ENCODE measurements at places on chromosomes 1 and 21. TPM values are rescaled to one million over a fixed set of nuclear protein-coding genes. Genes with fewer than 3 reads are reported as not detected.
A peak's percentile ranks its signal among the peaks of the same experiment; 100 is the strongest.

The SPRR3 gene
- total RNA-seq: not detected

The SPRR2A gene
- total RNA-seq: not detected

The PGLYRP4 gene
- not detected for total RNA-seq

The C1QA gene
- total RNA-seq: 1.1 TPM

The CBR3 gene
- 22.7 TPM for total RNA-seq

The PADI2 gene
- total RNA-seq: under 0.01 TPM

The DMBX1 gene
- total RNA-seq: not detected

The SYT11 gene
- 34.5 TPM for total RNA-seq

The OPRD1 gene
- not detected for total RNA-seq

The ACBD6 gene
- 55.1 TPM for total RNA-seq

- H3K36me3 ChIP-seq: no peaks in the 10 kb centered on the region
- no peak overlapping the region for H3K27ac ChIP-seq
- H3K27me3 ChIP-seq: no peaks in the 10 kb centered on the region
- no peak for DNase-seq
- H3K4me3 ChIP-seq: no peak overlapping the region
- no peaks in the 10 kb centered on the region for H3K4me1 ChIP-seq
Measured at GRCh38 chr1:217983051-217983375, 302.1 kb upstream of the RRP15 start.

DNA sequence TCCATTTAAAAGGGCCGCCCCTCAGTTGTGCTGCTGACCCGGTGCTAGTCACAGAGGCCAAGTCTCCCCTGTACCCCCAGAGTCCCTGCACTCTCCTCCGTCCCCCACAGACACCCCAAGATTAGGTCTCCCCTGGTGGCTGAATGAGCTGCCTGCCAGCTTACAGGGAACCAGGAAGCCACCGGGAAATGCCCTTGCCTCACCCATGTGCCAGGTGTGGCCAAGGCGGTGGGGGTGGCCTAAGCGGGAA, 32.7 kb downstream of the HSPG2 start:
- H3K4me1 ChIP-seq: peaks cover 76% of the 10 kb centered on the region
- DNase-seq: peak; percentile 63
- no peak overlapping the region for H3K4me3 ChIP-seq
- H3K27ac ChIP-seq: peak overlapping the region; percentile 96
- peaks cover 39% of the 10 kb centered on the region for H3K36me3 ChIP-seq

- no peaks in the 10 kb centered on the region for H3K36me3 ChIP-seq
- DNase-seq: peak; percentile 90
- H3K27ac ChIP-seq: peak overlapping the region; percentile 98
- H3K4me1 ChIP-seq: peaks cover 38% of the 10 kb centered on the region
- H3K4me3 ChIP-seq: no peak overlapping the region
- H3K27me3 ChIP-seq: no peaks in the 10 kb centered on the region
Measured at GRCh38 chr21:38839328-38840286, 33.9 kb downstream of the ETS2 start.

GRCh38 chr1:172704420-172705210, 45.7 kb downstream of the FASLG start:
- no peak overlapping the region for H3K27ac ChIP-seq
- no peak for DNase-seq
- H3K4me3 ChIP-seq: no peak overlapping the region
- H3K36me3 ChIP-seq: no peaks in the 10 kb centered on the region

- H3K27me3 ChIP-seq: no peaks in the 10 kb centered on the region
- no peaks in the 10 kb centered on the region for H3K4me1 ChIP-seq
- H3K4me3 ChIP-seq: no peak overlapping the region
- H3K36me3 ChIP-seq: no peaks in the 10 kb centered on the region
Measured at GRCh38 chr1:195495720-195496635, 1112.3 kb downstream of the KCNT2 start.

GRCh38 chr1:62318320-62318755, 896 bp downstream of the KANK4 start:
- DNase-seq: no peak
- peaks cover 2% of the 10 kb centered on the region for H3K4me1 ChIP-seq
- H3K27ac ChIP-seq: no peak overlapping the region
- H3K4me3 ChIP-seq: no peak overlapping the region

- H3K4me3 ChIP-seq: no peak overlapping the region
- no peaks in the 10 kb centered on the region for H3K36me3 ChIP-seq
- DNase-seq: no peak
- no peaks in the 10 kb centered on the region for H3K27me3 ChIP-seq
Measured at GRCh38 chr1:233025567-233025966, 75.2 kb downstream of the NTPCR start.

DNA sequence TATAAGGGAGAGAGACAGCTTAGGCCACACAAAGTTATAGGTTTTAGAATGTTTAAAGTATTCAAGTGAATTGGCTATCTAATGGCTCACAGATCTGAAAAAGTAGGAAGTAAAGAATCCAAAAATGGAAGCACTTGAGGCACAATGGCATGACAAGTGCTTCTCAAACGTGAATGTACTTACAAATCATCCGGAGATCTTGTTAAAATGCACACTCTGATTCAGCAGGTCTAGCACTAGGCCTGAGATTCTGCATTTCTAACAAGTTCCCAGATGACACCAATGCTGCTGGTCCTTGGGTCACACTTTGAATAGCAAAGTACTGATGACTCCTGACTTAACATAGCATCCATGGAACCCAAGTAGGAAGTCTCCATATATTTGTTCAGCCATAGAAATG, 20.9 kb upstream of the AGL start:
- no peaks in the 10 kb centered on the region for H3K27me3 ChIP-seq
- H3K27ac ChIP-seq: no peak overlapping the region
- no peaks in the 10 kb centered on the region for H3K4me1 ChIP-seq
- no peak overlapping the region for H3K4me3 ChIP-seq

DNA sequence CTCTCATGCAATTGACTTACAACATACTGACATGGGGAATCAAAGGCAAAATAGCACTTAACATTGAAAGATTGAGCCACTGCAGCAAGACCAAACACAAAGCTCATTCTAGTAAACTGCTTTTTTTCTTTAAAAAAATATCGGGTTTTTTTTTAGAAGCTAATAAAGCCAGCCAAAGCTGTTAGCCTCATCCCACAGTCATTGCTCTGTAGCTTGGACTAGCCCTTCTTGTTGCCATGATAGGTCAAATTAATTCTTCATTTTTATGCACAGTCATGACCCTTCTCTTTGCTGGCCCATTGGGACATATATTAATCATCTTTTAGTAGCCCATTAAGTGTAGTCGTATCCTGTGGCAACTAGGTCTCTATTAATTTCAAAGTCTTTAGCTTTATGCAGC, 231.3 kb downstream of the ADGRL2 start:
- no peak overlapping the region for H3K27ac ChIP-seq
- H3K27me3 ChIP-seq: no peaks in the 10 kb centered on the region
- no peak overlapping the region for H3K4me3 ChIP-seq
- H3K36me3 ChIP-seq: no peaks in the 10 kb centered on the region
- H3K4me1 ChIP-seq: no peaks in the 10 kb centered on the region
- DNase-seq: no peak

GRCh38 chr1:199685369-199685768, 342.1 kb upstream of the NR5A2 start:
- H3K27ac ChIP-seq: no peak overlapping the region
- no peak for DNase-seq
- H3K4me3 ChIP-seq: no peak overlapping the region
- H3K27me3 ChIP-seq: peaks cover 4% of the 10 kb centered on the region
- peaks cover 9% of the 10 kb centered on the region for H3K4me1 ChIP-seq

GRCh38 chr1:224698015-224698451, 81.9 kb downstream of the CNIH3 start:
- no peak for DNase-seq
- H3K4me3 ChIP-seq: no peak overlapping the region
- H3K36me3 ChIP-seq: no peaks in the 10 kb centered on the region
- H3K27ac ChIP-seq: no peak overlapping the region

DNA sequence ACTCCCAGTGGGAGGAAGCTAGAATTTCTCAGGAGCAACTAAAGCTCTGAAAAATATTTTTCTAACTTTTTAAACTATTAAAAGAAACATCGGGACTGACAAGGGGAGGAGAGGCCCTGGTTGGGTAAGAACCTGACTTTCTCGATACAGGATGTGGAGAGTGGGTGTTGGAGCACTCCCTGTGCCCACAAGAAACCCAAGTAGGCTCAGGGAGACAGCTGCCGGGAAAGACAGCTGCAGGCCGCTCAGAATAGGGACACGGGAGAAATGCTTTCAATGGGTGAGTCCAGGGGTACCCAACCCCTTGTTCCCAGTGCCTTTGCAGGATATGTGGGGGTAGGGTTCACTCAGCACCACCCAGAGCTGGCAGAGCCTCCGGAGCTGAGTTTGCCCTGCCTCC, 43.6 kb downstream of the PLEKHA6 start:
- no peak for DNase-seq
- H3K4me1 ChIP-seq: peaks cover 21% of the 10 kb centered on the region
- H3K27me3 ChIP-seq: peaks cover 22% of the 10 kb centered on the region
- H3K36me3 ChIP-seq: no peaks in the 10 kb centered on the region
- no peak overlapping the region for H3K27ac ChIP-seq
- H3K4me3 ChIP-seq: no peak overlapping the region

GRCh38 chr1:44941424-44942324, 44.7 kb downstream of the EIF2B3 start:
- peaks cover 4% of the 10 kb centered on the region for H3K36me3 ChIP-seq
- DNase-seq: no peak
- H3K4me3 ChIP-seq: no peak overlapping the region
- no peaks in the 10 kb centered on the region for H3K27me3 ChIP-seq
- no peak overlapping the region for H3K27ac ChIP-seq

GRCh38 chr1:162710345-162710744, 78.1 kb downstream of the DDR2 start:
- peaks cover 38% of the 10 kb centered on the region for H3K4me1 ChIP-seq
- H3K4me3 ChIP-seq: peak overlapping the region; percentile 32
- H3K27ac ChIP-seq: peak overlapping the region; percentile 74
- no peaks in the 10 kb centered on the region for H3K27me3 ChIP-seq
- H3K36me3 ChIP-seq: peaks cover 22% of the 10 kb centered on the region
- DNase-seq: peak; percentile 15

- H3K36me3 ChIP-seq: no peaks in the 10 kb centered on the region
- H3K4me1 ChIP-seq: no peaks in the 10 kb centered on the region
- DNase-seq: no peak
- H3K27me3 ChIP-seq: peaks cover 3% of the 10 kb centered on the region
Measured at GRCh38 chr1:147723691-147724323, 36.6 kb downstream of the GJA5 start.

DNA sequence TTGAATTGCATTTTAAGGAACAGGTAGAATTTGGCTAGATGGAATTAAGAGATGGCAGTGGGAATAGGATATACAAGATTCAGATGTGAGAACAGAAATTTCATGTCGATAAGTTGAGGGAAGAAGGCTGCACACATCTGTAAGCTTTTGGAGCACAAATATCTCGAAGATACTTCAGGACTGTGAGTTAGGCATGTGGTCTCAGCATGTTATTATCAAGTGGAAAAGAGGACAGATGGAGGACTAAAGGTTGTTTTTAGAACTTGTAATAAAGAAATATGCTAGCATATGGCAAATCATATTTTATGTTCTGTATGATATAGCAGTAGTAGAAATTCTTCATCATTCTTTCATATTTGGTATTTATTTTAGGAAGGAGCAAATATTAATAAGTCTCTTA, 61.5 kb downstream of the KIF1B start:
- no peaks in the 10 kb centered on the region for H3K27me3 ChIP-seq
- no peak overlapping the region for H3K4me3 ChIP-seq
- no peak for DNase-seq
- H3K36me3 ChIP-seq: peaks cover 43% of the 10 kb centered on the region
- no peak overlapping the region for H3K27ac ChIP-seq
- peaks cover 3% of the 10 kb centered on the region for H3K4me1 ChIP-seq

DNA sequence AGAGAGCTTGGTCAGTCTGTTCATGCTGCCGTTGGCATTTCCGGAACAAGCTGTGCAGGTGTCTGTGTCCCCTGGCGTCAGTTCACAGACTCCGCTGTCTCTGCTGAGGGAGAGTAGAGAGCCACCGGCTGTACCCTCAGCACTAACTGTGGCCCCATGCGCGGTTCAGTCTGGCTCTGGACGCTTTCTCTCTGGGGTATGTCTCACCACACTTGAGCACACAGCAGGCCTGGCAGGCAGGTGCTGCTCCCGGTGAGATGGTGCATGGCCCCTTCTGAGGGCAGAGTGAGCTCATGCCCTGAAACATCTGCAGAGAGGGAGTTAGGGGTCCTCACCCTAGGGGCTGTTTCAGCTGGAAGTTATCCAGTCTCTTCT, 60.0 kb upstream of the TLR5 start:
- no peak overlapping the region for H3K4me3 ChIP-seq
- no peak for DNase-seq
- peaks cover 13% of the 10 kb centered on the region for H3K27me3 ChIP-seq
- no peaks in the 10 kb centered on the region for H3K4me1 ChIP-seq
- H3K27ac ChIP-seq: no peak overlapping the region

- H3K4me1 ChIP-seq: no peaks in the 10 kb centered on the region
- H3K27ac ChIP-seq: no peak overlapping the region
- DNase-seq: no peak
- H3K36me3 ChIP-seq: peaks cover 5% of the 10 kb centered on the region
Measured at GRCh38 chr1:90902672-90903071, 119.2 kb downstream of the ZNF644 start.

DNA sequence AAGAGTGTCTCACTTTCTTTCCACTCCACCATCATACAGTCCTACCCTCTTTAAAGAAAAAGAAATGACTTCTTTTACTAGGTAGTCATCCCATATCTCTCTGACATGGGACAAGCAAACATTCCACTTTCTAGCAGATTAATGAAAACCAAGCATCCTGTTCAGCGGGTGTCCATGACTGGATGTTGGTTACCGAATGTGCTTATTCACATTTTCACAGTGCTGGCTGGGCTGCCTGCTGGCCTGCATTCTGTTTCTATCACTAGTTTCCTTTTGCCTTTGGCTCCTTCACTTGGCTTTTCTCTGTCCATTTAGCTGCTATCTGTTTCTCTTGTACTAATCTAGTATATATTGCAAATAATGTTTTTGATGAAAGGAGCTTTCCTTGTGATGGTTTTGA, 598.4 kb downstream of the RWDD3 start:
- H3K27ac ChIP-seq: no peak overlapping the region
- no peaks in the 10 kb centered on the region for H3K4me1 ChIP-seq
- H3K36me3 ChIP-seq: no peaks in the 10 kb centered on the region

DNA sequence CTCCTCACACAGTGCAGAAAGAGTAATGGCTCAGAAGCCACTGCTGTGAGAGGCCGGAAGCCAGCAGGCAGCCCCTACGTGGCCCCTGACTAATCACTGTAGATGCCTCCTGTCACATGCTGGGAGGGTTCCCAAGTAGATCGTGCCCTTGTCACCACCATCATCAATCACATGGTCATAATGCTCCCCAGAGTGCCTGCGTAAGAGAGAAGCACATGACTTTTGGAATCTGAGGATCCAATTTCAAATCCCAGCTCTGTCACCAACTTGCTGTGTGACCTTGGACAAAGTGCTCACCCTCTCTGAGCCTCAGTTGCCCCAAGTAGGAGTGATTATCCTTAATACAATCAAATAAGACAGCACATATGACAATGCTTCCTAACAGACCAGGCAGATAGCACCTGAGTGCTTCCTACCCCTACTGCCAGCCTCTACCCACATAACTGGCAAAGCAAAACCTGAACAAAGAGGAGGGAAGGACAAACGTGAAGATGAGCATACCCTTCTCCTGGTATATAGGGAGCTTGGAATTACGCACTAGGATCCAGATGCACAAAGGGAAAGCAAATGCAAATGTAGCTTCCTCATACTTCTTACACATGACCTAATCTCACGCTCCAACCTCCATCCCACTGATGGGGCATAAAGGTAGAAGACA, 65.7 kb downstream of the SDC3 start:
- no peak overlapping the region for H3K4me3 ChIP-seq
- peaks cover 37% of the 10 kb centered on the region for H3K27me3 ChIP-seq

All from osteoblast (primary cell).